ENCODE measurements at places on chromosomes 3 and 15.

- no peak for DNase-seq
Measured at GRCh38 chr3:138849222-138849940, 14.7 kb upstream of the PIK3CB start.

GRCh38 chr3:158789592-158789991 lies 12.3 kb upstream of the MFSD1 start:
- DNase-seq = no peak

GRCh38 chr3:133859381-133860234 lies 36.1 kb downstream of the RAB6B start:
- no peak for DNase-seq

DNA sequence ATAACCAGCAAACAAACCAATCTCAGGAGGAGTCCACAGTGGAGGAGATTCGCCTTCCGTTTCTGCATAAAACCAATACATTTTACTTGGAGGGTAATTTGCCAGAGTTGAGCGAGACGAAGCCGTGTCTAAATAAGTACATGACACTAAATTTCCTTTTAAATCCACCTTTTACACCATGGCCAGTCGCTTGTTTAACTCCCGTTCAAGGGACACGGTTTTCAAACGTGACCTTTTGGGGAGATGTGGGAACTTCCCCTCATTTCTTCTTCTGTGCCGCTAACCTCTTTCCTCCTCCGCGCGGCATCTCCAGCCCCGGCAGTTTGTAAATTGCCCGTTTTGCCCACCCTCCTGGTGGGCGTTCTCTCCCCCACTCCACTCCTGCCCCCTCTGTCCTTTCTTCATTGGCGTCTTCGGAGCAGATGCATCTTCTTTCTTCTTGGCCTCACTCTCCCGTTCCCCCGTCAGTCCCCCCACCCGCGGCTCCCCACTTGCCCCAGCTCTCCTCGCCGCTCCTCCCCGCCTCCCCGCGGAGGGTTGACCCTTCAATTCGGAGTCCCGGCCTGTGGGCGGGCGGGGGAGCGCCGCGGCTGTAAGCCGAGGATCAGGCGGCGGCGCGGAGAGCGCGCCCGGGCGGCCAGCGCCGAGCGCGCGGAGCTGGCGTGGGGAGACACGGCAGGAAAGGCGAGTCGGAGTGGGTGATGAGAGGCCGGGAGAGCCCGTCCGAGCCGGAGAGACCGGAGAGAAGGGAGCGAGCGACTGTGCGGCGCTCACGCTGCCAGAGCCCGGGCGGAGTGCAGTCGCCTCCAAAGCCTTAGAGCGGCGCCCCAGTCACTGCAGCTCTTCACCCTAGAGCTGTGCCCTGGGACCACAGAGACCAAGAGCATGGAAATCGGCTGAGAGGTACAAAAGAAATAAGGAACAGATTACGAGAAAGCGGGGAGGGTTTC lies at the start of gene NLGN1:
Gene NLGN1, plus strand, starts transcription at position 584 of the 950 bp plus-strand sequence.
- DNase-seq = peak; percentile 12

DNA sequence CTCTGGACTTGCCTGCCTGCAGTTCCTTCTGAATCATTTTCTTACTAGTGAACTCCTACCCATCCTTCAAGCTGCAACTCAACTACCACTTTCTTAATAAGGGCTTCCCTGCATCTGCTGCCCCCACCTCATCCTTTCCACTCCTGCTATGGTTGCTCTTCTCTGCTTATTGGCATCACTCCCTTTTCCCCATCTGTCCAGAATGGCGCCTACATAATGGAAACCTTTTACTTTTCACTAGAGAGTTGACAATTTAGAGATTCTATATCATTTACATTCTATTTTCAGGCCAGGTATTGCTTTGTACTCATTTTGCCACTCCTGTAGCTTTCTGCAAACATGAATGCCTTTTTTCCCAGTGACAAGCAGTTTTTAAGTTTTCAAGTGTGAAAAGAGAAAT lies 1.9 kb upstream of the EPHA3 start:
- no peak for DNase-seq

GRCh38 chr3:117238806-117239205 lies 529.2 kb downstream of the TUSC7 start:
- DNase-seq = peak; percentile 44

- DNase-seq = no peak
Measured at GRCh38 chr15:93238641-93239040, 149.6 kb upstream of the RGMA start.

- no peak for DNase-seq
Measured at GRCh38 chr3:63872135-63872924, 8.7 kb downstream of the ATXN7 start.

- DNase-seq = no peak
Measured at GRCh38 chr15:58694641-58695398, 54.7 kb downstream of the ADAM10 start.

- no peak for DNase-seq
Measured at GRCh38 chr3:42412526-42413155, 2.2 kb upstream of the LYZL4 start.

DNA sequence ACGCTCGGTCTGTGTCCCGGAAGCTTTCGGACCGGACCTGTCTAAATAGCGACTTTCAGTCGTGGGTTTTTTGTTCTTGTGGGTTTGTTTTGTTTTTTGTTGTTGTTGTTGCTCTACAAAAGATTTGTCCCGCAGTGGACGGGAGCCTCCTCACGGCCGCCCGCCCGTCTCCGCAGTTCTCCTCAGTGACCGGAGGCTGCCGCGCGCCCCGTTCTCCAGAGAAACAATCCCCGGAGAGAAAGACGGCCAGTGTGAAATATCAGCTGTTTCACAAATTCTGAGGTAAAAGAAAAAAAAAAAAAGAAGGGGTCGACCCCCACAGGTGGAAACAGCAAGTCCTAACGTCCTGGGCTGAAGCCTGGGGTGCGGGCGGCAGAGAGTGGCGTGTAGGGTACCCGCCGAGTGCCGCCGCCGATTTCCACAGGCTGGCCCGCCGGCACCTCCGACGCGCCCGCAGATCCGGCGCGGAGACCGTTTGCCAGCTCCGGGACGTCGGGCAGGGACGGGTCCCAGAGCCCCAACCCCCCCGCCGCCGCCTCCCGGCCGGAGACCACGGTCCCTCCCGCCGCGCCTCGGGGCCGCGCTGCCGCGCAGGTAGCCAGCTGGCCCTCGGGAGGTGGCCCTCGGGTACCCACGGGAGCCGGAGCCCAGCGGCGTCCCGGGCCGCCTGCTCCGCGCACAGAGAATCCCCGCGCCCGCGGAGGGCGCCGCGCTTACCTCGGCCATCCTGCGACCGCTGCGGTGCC lies 478 bp downstream of the BNC1 start:
- no peak for DNase-seq

GRCh38 chr3:114362815-114363214 lies 69.0 kb downstream of the TIGIT start:
- DNase-seq = no peak

- DNase-seq = no peak
Measured at GRCh38 chr3:152874896-152875749, 40.2 kb downstream of the P2RY1 start.

DNA sequence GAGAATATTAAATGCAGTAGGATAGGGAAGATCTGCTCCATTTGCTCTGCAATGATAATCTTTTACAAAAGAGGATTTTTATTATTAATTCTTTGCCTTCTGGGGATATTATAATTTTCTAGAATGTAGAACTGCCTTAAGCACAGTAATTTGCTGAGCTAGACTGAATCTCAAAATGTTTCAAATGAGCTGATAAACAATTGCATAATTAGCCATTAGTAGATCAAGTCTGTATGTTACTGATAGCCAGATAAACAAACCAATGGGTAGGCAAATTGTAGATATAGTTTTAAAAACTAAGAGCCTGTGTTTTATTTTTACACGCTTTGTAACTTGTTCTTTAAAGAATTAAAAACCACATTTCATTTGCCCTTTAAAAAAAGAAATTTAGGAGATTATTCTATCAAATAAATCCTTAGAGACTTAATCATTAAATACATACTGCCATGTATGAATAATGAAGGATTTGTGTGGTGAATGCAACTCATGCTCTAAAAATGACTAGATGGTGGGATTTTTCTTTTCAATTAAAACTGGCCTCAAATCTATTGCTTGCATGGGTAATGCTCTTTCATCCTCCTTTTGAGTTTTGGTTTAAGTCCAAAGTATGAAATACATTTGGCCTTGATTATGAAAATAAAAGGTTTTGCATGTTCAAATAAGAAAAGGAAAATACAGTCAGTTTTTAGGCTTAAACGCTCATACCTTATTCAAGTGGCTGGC lies 32.6 kb upstream of the NANOGP8 start:
- no peak for DNase-seq

DNA sequence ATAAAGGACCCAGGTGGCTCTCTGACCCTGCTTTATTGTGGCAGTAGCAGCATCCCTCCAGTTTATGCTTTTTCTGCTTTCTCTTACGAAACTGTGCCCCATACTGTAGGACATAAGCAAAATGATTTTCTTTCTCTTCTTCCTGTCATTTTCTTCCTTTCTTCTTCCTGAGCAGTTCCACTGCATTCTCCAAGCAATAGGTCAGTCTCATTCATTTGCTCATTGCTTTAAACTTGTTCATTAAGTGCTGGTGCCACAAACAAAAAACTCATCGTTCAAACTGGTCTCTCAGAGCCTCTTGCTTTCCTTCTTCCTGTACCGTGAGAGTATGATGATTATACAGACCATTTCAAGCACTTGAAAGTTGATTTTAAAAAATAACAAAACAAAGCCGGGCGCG lies 66.8 kb downstream of the PDE8A start:
- no peak for DNase-seq

GRCh38 chr15:98069256-98069655 lies 108.8 kb downstream of the ARRDC4 start:
- DNase-seq = no peak

- DNase-seq = no peak
Measured at GRCh38 chr3:78670746-78671145, 1097.1 kb downstream of the ROBO1 start.

DNA sequence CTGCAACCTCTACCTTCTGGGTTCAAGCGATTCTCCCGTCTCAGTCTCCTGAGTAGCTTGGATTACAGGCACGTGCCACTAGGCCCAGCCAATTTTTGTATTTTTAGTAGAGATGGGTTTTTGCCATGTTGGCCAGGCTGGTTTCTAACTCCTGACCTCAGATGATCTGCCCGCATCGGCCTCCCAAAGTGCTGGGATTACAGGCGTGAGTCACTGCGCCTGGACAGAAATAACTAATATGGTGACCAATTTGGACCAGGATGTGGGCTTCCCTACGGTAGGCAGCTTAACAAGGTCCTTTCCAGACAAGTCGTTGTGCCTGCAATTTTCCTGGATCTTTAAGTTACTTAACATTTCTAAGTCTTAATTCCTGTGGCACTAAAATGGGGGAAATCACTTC lies 14.8 kb downstream of the WDR53 start:
- DNase-seq = no peak

DNA sequence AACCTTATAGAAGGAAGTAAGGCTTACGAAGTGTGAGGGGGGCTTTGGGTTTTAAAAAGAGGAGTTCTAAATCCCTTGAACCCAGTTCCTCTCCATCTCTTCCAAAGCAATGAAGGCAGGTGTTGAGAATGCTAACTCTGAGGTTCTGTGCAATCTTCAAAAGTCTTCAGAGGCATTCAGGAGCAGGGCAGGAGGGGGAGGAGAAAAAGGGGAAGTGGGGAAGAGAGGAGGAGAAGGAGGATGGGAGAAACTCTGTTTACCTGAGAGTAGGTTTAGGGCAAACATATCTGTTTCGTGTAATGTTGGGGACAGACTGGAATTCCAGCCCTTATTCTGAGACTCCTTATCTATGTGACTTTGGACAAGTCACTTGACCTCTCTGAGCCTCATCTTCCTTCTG lies 36.9 kb downstream of the FAM3D start:
- no peak for DNase-seq

- DNase-seq = no peak
Measured at GRCh38 chr15:45612790-45613415, 21.9 kb upstream of the SQOR start.

- no peak for DNase-seq
Measured at GRCh38 chr3:100400419-100400779, 490 bp downstream of the TOMM70 start.

- no peak for DNase-seq
Measured at GRCh38 chr3:53845103-53845880, 927 bp downstream of the CHDH start.

DNA sequence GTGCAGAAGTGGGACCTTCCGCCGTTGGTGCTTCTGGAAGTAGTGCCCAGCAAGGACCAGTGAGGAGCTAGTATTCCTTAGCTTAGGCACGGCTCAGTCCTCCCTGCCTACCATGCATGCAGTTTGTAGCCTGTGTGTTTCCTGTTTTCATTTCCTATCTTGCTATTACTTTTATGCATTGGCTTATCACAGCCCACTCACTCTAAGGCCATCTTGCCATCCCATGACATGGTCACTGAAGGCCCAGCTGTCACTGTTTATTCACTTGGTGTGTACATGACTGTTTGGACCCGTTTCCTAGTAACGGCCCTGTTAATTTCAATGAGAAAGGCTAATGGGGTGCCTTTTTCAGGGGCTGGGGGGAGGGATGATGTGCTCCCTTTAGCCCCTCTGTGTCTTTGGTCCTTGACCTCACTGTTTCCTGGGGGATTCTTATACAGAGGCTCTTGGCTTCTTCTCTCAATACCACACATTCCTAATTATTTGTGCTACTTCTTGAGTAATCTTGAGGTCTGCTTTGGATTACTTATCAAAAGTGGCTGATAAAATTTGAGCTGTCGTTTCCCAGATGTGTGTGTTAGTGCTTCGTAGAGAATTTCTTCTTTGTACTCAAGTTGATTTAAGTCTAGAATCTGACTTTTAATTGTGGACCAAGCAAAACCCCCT lies 24.5 kb upstream of the TRAK1 start:
- DNase-seq = no peak

DNA sequence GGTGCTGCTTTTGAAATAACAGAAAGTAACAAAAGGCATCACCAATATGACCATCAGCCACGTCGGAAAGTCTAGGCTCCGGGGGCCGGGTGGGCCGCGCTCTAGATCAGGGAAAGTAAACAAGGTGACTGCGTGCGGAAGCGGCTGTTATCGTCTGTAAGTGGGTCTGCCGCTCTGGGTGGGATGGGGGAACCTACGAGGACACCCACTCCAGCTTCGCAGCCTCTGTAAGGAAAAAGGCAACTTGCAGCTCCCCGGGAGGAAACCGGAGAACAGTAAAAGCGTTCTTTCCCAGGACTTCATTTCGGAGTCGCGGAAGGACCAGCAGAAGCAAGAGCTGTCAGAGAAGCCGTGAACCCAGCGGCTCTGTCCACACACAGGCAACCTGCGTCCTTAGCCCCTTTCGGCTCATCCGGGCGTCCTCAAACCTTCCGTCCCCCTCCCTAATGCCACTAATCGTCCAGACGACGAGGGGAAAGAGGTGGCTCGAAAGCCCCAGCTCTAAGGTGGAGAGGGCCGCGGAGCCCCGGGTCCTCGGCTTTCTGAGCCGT lies 461 bp downstream of the XRN1 start:
- DNase-seq = no peak

GRCh38 chr15:97995881-97996603 lies 35.5 kb downstream of the ARRDC4 start:
- DNase-seq = no peak

GRCh38 chr15:41939986-41940385 lies 32.4 kb downstream of the EHD4 start:
- no peak for DNase-seq
